Stimulated activated CD4-positive, alpha-beta T cell treated with anti-CD3 and anti-CD28 coated beads, Interleukin-1b, Interleukin-23, amount 100 ng/mL, for 1 hour (primary cell): ENCODE measurements at places on chromosomes 7 and 10.

DNA sequence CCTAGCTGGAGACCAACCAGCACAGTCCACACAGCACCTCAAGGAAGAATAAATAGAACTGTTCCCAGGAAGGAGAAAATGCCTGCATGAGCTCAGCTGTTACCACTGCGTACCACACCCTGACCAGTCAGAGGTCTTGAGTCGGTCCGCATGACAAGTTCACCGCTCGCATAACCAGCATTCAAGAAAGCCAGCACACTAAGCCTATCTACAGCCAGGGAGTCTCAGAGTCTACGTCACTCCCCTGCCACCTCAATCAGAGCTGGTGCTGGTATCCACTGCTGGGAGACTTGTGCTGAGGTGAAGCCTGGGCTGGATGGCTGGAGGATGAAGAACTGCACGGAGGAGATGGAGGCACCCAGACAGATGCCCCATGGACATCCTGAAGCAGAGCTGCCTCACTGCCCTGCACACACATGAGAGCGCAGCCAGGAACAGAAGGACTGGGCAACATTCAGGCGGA, 19.6 kb downstream of the AKR1C1 start:
- DNase-seq: no peak

- no peak for DNase-seq
These were observed 65.6 kb upstream of the ADO start for GRCh38 chr10:62738916-62739315.

DNA sequence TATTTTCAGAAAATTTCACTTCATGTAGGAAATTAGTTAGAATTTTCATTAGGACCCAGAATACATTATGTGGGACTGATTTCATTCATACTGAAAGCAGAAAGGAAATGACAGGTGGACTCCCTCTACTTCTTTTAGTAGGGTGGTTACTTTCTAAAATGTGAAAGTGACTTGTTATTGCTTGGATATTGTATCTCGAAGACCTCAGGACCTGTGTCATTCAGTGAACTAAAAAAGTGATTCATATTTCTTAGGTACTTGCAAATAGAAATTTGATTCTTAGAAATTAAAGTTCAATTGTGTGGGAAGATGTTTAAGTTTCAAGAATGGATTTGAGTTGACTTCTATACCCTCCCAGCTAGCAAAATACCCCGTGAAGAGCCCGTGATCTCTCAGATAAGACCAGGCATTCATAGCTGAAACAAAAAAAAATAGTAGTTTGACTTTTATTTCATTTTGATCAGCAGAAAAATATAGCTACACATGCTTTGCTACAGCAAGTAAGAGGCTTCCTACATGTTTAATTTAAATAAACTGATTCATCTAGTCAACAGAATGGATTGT, 1037.1 kb downstream of the GATA3 start:
- no peak for DNase-seq

GRCh38 chr10:91909117-91909677, at the start of gene FGFBP3:
TSS of gene FGFBP3 (minus strand) at chr10:91909486. CDS start at chr10:91908969, 517 bp downstream.
- no peak for DNase-seq

GRCh38 chr7:97671571-97671970, 60.3 kb upstream of the TAC1 start:
- no peak for DNase-seq

DNA sequence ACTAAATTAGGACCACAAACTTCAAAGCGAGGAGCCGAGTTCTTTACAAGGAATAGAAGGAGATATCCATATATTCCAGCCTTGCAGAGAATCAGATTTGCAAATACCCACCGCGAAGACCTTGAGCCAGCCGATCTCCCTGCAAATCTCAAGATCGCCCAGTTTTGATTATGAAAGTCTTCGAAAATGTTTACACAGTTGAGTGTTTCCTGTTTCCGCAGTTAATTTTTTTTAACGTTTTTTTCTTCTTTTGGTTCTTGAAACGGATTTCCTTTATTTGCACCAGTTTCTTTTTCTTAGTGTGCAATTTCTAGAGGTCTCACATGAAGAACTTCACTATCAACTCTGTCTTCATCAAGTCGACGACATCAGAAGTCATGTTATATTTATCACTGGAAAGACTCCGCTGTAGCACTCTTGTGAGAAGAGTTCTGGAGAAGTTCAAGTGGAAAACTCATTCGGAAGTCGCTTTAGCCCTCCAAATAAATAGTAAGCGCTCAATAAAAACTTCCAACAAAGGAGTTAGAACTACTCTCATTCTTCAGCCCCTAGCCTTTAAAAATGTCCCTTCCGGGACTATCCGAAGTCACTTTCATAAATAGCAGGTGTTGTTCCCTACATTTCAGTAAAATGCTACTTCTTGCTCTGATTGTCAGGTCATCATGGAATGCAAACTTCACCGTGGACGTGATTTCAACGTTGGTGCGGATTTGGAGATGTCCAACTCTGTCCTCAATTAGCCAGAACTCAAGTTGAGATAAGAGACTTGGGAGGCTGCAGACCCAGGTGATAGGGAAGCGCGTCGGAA, 11.9 kb upstream of the SPAG6 start:
- no peak for DNase-seq

- no peak for DNase-seq
These were observed 7.3 kb downstream of the DPYSL4 start for GRCh38 chr10:132193907-132194552.

GRCh38 chr10:13331646-13332045, 16.4 kb downstream of the SEPHS1 start:
- DNase-seq: no peak

- no peak for DNase-seq
These were observed 2.5 kb downstream of the PARP12 start for GRCh38 chr7:140060243-140060630.

DNA sequence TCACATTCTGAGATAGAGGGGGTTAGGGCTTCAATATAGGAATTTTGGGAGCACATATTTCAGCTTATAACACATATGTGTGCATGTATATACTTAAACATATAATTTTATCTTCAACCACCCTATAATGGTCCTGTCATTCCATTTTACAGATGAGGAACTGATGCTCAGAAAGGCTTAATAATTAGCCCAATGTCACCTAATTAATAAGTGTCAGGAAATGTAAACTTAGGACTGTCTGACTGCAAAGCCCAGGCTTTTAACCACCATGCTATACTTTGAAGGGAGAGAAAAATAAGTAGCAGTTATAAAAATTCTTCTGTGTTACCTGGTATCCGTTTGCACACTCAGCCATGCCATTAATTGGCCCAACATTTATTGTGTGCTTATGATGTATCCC, 172.6 kb downstream of the SKIDA1 start:
- no peak for DNase-seq

GRCh38 chr7:3120513-3120912, 76.8 kb upstream of the CARD11 start:
- no peak for DNase-seq

DNA sequence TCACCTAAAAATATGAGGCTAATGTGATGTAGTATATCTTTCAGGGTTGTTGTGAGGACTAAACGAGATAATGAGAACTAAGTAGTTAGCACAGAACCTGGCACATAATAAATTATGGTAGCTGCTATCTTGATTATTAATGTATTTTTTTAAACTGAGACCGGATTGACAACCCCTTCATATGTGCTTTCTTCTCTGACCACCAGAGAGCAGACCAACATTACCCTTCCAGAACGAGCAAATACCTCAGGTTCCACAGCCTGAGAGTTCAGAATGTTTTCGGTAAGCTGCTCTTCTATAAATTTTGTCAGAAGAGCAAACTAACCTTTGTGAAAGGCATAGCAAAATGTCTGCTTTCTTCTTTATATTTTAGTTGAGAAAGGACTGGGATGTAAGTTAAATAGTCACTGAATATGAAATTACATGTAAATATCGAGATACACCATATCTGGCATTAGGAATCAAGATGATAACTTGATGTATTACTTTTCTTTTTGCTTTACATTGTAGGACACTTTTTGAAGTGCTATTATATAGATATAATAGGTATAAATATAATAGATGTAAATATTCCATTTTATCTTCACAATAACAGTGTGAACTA, 13.6 kb upstream of the BPGM start:
- no peak for DNase-seq

- no peak for DNase-seq
These were observed 35.0 kb upstream of the CPXM2 start for GRCh38 chr10:123926401-123927264.

DNA sequence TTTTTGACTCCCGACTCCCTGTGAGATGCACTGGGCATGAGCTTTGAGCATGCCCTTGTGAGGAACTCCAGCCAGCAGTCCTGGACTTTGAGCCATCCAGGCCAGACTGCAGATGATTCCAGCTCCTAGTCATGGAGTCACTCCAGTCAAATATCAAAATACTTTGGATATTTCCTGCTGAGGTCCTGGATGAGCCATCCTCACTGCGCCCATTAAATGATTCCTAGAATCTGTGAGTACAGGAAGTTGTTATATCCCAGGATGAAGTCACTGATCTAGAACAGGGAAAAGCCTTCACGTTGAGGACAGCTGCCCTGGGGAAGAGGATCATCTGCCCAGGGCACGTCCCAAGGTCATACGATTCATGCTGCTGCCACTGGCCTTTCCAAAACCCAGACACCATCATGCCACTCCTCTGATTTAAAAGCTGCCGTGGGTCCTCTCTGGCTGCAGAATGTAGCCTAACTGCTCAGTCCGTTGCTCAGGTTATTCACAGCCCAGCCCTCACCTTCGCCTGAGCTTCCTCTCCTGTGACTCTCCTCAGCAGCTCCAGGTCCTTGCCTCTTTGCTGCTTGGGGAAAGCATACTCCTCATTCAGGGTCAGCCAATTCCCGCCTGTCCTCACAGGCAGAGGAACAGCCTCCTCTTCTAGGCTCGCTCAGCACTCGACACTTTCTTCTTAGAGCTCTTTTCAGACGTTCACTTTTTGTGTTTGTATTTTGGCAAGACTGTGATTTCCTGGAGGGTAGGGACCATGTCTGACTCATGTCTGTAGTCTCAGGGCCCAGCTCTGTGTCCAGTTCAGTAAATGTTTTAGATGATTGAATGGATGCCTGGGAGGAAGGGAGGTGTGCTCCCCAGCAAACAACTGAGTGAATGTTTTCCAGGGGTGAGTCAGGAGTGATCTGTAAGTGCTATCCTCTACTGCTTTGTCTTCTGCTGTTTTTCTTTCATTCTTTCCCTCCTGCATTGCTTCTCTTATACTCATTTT, 157.8 kb downstream of the SNX10 start:
- no peak for DNase-seq

GRCh38 chr7:132991615-132992587, 90.0 kb downstream of the CHCHD3 start:
- no peak for DNase-seq

- no peak for DNase-seq
These were observed 2.0 kb downstream of the BCL7B start for GRCh38 chr7:73555411-73555982.

- no peak for DNase-seq
These were observed 26.7 kb downstream of the SH3PXD2A start for GRCh38 chr10:103828587-103829197.

GRCh38 chr7:15571301-15571878, 9.6 kb upstream of the AGMO start:
- no peak for DNase-seq
